Naive thymus-derived CD8-positive, alpha-beta T cell (primary cell): ENCODE measurements at places on chromosomes 7 and 10. TPM values are rescaled to one million over a fixed set of nuclear protein-coding genes. Genes with fewer than 3 reads are reported as not detected.

The COL1A2 gene
- not detected for total RNA-seq

DNA sequence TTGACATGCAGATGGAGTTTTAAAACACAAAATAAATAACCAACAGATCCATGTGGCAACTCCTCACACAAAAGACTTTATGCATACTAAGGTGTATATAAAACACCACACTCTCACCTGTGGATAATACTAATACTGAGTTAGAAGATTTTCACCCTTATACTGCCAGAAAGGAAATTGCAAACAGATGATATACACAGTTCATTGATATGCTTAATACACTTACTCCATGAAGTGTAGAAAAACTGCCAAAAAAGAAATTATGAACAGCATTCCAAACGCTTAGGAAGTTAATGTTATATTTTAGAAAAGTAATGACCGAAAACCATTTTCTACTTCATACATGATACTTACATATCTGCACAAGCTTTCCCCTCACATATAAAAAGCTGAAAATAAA lies 17.6 kb upstream of the SNX13 start:
- H3K27me3 ChIP-seq = no peaks in the 10 kb centered on the region
- no peak for DNase-seq
- no peaks in the 10 kb centered on the region for H3K36me3 ChIP-seq
- no peaks in the 10 kb centered on the region for H3K4me1 ChIP-seq
- H3K27ac ChIP-seq = no peak overlapping the region

The STEAP1 gene
- not detected for total RNA-seq

DNA sequence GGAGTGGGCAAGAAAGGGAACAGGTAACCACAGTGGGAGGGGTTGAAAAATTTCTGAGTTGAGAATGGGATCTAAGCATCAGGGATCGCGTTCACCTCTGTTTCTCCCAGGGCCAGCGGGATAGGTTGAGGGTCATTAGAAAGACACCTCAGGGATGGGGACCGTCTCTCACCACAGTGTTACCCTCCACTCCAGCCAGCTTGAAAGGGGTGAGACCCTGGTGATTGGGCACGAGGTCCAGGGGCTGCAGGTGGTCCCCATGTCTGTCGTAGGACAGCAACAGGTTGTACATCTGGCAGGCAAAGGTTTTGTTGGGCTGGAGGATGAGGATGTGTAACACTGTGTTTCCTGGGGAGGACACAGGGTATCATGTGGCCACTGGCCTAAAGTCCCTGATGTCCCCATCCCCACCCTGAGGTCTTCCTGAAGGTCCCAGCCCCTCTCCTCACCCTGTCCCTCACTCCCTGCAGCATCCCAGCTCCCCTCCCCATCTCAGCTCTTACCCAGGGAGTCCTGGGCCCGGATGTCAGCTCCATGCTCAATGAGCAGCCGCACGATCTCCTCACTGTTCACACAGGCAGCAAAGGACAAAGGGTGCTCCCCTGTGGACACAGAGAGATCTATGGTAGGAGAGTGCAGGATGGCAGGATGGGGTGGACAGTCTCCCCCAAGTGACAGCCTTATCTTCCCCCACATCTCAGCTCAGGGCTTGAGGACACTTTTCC lies 9.1 kb downstream of the TRPV6 start:
- H3K4me1 ChIP-seq = no peaks in the 10 kb centered on the region
- H3K27ac ChIP-seq = no peak overlapping the region
- DNase-seq = no peak
- no peaks in the 10 kb centered on the region for H3K27me3 ChIP-seq

DNA sequence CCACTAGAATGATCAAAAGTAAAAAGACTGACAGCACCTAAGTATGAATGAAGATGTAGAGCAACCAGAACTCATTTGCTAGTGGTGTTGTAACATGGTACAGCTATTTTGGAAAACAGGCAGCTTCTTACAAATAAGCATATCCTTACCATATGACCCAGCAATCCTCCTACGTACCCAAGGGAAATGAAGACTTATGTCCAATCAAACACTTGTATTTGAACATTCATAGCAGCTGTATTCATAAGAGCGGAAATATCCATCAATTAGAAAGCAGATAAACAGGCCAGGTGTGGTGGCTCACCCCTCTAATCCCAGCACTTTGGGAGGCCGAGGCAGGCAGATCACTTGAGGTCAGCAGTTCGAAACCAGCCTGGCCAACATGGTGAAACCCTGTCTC lies 53.0 kb downstream of the KLRG2 start:
- H3K27me3 ChIP-seq = no peaks in the 10 kb centered on the region
- H3K4me3 ChIP-seq = no peak overlapping the region
- H3K27ac ChIP-seq = no peak overlapping the region
- no peak for DNase-seq
- H3K36me3 ChIP-seq = peaks cover 20% of the 10 kb centered on the region

DNA sequence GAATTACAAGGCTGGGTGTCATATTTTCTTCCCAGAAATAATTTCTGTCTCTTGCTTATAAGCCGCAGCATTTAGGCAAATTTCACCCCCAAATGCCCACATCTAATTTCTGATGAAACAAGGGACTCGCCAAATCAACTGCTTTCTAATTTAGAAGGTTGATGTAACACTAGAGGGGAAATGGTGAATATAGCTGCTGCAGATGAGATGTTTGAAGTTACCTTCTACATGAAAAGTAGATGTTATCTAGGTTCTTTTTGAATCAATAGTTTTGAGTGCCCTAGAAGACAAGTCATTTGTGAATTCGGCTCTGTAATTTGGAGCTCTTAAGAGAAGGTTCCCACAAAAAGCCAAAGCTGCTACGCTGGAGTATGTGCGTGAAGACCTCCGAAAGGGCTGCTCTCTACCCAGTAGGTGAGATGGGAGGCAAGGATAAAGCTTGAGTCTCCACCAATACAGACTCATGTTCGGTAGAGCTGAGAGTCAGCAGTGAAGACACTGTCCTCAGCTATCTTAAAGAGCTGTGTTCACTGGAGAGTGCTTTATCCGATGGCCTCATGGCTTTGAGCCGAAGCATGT lies 99.5 kb downstream of the FANK1 start:
- H3K4me1 ChIP-seq = peaks cover 6% of the 10 kb centered on the region
- no peaks in the 10 kb centered on the region for H3K36me3 ChIP-seq

GRCh38 chr10:98262571-98262970 lies 5.4 kb downstream of the LOXL4 start:
- no peaks in the 10 kb centered on the region for H3K27me3 ChIP-seq
- H3K27ac ChIP-seq = no peak overlapping the region
- H3K4me3 ChIP-seq = no peak overlapping the region
- no peaks in the 10 kb centered on the region for H3K4me1 ChIP-seq
- H3K36me3 ChIP-seq = peaks cover 2% of the 10 kb centered on the region
- no peak for DNase-seq
